ENCODE measurements at places on chromosomes 3 and 15. TPM values are rescaled to one million over a fixed set of nuclear protein-coding genes. Genes with fewer than 3 reads are reported as not detected.

The ZNF148 gene
- total RNA-seq = 47.2 TPM

The MAP1A gene
- 138 TPM for total RNA-seq

The MUSTN1 gene
- total RNA-seq = not detected

The APOD gene
- not detected for total RNA-seq

The FBN1 gene
- 298 TPM for total RNA-seq

The PDZRN3 gene
- 19.8 TPM for total RNA-seq

The GOLGA6D gene
- not detected for total RNA-seq

The GOLGA6C gene
- total RNA-seq = not detected

The MYO5C gene
- total RNA-seq = 4.5 TPM

The CCR9 gene
- total RNA-seq = not detected

The GJD2 gene
- 1.00 TPM for total RNA-seq

The TRIM42 gene
- total RNA-seq = not detected

The CCDC9B gene
- 10.1 TPM for total RNA-seq

The WNT7A gene
- 1.7 TPM for total RNA-seq

The ZPLD1 gene
- 0.60 TPM for total RNA-seq

The PRKCI gene
- total RNA-seq = 59.3 TPM
